Aorta (tissue), 5 donors: ENCODE measurements at places on chromosomes 16 and 17. TPM values are rescaled to one million over a fixed set of nuclear protein-coding genes. Genes with fewer than 3 reads are reported as not detected.

DNA sequence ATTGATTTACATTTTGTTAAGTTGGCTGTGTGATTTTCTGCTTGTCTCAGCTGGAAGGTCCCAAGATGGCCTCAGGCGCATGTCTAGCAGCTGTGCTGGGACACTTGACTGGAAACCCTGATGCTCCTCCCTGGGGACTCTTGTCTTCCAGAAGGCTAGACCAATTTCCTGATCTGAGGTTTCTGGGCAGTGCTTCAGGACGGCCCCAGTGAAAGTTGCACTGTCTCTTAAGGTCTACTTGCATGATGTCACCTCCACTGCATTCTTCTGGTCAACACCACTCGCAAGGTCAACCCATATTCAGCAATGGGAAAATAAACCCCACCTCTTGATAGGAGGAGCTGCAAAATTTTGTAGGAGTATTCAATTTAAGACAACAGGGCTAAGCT, 116.0 kb downstream of the SALL1 start:
- no peak for DNase-seq

DNA sequence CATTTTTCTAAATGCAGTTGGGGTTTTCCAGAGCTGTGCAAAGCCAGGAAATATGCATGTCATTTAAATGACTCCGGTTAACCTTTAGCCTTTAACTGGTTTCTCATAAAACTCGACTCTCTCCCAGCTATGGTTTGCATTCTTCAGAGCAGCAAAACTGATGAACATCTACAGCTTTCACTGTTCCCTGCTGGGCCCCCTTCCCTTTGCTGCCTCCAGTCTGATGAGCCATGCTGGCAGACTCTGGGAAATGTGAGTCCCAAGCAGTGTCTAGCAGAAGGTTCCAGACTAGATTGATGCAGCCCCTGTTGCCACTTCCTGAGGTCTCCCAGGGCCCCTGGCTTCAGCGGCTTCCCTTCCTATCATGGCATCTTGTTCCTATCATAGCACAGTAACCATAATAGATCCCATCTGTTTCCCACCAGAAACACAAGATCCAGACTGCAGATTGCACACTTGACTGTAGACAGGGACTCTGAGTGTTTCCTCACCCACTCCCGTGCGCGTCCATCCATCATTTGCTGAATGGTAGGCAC, 135.4 kb downstream of the CLEC16A start:
- DNase-seq, result peak; percentile 52

Gene EVI2B
- total RNA-seq, result 12.7 TPM

Gene CCL14
- 224 TPM for total RNA-seq
